ENCODE measurements at places on chromosomes 7 and 10.

DNA sequence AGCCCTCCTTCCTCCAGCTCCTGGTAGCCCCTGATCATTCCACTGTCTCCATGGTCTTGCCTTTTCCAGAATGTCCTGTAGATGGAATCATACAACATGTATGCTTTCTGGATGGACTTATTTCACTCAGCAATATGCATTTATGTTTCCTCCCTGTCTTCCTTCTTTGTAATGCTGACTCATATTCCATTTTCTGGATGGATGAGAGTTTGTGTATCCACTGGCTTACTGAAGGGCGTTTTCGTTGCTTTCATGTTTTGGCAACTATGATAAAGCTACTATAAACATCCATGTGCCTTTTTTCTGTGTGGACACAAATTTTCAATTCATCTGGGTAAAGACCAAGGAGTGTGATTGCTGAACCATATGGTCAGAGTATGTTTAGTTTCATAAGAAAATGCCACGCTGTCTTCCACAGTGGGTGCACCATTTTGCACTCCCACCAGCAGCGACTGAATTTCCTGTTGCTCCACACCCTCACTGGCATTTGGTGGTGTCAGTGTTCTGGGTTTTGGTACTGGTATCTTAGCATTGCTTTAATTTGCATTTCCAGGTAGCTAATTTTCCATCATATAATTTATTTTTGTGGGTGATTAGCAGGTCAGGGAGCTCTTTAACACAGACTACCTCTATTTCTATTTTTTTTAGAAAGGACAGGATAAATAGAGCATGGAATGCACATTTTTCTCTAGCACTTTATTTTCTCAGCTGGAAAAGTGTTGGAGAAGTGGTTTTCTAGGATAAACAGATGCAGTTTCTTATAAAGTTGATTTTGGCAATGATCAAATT is 252.2 kb downstream of the WDR37 start:
- DNase-seq = no peak

- no peak for DNase-seq
Observed at GRCh38 chr7:74655324-74655723, 2.2 kb upstream of the GTF2I start.

GRCh38 chr7:91352091-91352490 is 87.9 kb downstream of the FZD1 start:
- peak; percentile 16 for DNase-seq

GRCh38 chr10:133231946-133232574 is 2.0 kb downstream of the UTF1 start:
- no peak for DNase-seq

GRCh38 chr7:78020874-78021249 is 222.3 kb downstream of the PHTF2 start:
- DNase-seq = no peak

DNA sequence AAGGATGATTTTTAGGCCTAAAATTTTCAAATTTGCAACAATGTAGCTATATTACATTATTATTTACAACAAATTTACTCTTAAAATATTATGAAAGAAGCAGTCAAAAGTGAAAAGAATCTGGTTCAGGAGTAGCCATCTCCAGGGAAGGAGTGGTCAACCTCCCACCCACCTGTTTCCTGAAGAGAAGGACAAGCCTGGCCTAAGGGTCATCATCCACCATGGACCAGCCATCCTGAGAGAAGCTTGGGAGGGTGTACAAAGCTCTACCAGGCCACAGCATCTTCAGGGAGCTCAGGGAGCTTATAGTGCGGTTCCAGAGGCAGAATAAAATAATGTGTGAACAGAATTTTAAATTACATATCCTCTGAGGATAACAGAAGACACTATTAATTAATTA is 38.1 kb downstream of the COL1A2 start:
- DNase-seq = no peak

DNA sequence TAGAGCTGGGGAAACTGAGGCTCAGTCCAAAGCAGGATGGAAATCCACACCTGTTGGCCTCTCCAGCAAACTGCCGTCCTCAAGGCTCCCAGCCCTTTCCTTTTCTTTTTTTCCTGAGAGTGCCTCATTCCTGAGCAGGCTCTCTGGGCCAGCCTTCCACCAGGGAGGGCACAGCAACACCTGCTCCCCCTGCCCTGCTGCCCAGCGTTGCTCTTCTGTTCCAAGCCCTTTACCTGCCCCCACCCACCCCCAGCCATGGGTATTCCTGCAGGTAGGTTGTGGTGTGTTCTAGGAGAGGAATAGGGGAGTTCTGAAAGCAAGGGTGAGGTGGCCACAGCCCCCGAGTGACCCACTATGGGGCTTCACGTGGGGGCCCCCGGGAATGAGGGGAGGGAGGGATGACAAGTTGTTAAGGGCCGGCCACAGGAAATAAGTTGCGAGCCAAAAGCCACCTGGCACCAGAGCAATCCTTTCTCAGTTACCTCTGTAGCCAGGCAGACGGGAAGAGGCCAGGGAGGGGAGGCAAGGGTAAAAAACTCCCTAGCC is 19.3 kb downstream of the VSIR start:
- DNase-seq = no peak

- DNase-seq = no peak
Observed at GRCh38 chr7:99010281-99010680, 131.9 kb downstream of the TRRAP start.

- no peak for DNase-seq
Observed at GRCh38 chr10:114822444-114823076, 980 bp downstream of the FHIP2A start.

GRCh38 chr7:120709252-120709971 is 148.5 kb downstream of the TSPAN12 start:
- DNase-seq = no peak

- no peak for DNase-seq
Observed at GRCh38 chr7:102985176-102985783, 72.5 kb downstream of the LRRC17 start.

DNA sequence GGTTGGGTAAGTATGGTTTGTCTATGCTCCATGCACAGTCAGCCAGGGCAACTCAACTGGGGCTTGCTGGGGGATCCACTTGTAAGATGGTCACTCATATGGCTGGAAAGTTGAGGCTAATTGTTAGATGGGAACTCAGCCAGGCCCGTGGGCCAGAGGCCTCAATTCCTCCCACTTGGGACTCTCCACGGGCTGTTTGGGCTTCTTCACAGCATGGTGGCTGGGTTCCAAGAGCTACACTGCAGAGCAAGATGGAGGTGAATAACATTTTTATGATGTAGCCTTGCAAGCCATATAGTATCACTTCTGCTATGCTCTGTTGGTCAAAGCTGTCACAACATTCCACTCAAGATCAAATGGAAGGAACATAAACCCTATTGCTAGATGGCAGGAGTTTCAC is 39.2 kb downstream of the ELMO1 start:
- no peak for DNase-seq

- no peak for DNase-seq
Observed at GRCh38 chr7:125383324-125383723, 453.7 kb upstream of the POT1 start.

DNA sequence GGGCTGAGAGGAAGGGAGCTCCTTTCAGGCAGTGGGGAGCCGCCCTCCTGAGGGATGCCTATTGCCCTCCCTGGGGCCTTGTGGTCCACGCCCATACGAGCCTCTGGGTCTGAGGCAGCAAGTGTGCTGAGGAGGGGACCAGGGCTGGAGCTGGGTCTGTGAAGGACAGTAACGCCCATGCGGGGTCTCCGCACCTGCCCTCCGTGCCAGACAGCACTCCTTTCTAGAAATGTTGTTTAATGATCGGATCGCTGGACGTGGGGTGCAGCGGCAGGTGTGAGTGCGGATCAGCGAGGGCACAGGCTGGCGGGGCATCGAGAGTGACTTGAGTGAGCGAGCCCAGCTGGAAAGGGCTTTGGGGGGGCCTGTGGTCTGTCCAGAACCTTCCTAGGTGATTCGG is 70.1 kb downstream of the ELFN1 start:
- no peak for DNase-seq

- no peak for DNase-seq
Observed at GRCh38 chr7:146948703-146949102, 832.1 kb downstream of the CNTNAP2 start.

GRCh38 chr10:63763744-63764143 is 242.5 kb downstream of the REEP3 start:
- no peak for DNase-seq

DNA sequence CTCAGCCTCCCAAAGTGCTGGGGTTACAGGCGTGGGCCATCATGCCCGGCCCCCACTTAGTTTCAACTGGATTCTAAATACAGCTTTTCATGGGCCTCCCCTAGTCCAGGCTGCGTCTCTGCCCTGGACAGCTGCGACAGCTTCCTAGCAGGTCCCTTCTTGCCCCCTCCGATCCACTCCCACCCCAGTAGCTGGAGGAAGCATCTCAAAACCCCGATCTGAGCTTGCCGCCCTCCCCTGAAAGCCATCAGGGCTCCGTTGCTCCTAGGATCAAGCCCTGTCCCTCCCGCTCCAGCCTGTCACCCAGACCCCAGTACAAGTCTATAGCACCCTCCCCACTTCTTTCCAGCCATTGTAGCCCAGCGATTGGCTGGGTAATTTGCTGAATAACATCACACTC is 64.5 kb downstream of the VWA2 start:
- DNase-seq = no peak
